Activated CD4-positive, alpha-beta memory T cell treated with anti-CD3 and anti-CD28 coated beads for 36 hours (primary cell): ENCODE measurements at places on chromosomes 2 and 18. TPM values are rescaled to one million over a fixed set of nuclear protein-coding genes. Genes with fewer than 3 reads are reported as not detected.

DNA sequence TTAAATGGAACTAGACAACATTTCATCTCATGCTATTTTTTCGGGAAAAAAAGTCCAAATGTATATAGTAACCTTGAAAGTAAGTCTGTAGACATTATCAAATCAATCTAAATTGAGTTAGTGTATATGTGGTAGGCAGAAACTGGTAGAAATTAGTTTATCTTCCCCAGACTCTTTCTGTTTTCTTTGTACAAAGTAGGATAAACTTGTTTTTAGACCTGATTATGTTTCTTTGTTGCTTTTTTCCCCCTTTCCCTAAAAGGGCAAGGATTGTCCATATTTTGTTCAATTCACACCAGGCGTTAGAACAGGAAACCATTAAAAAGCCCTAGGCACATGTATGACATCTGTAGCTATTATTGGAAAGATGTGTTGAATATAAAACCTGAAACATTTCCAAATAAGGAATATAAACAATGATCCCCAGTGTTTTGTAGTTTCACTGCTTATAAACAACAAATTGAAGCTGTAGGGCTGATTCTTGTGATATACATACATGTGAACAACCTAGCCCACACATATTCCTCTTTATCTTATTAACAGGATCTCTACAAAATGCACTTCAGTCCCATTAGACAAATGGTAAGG lies 528.3 kb downstream of the PARD3B start:
- no peaks in the 10 kb centered on the region for H3K27me3 ChIP-seq
- H3K36me3 ChIP-seq = peaks cover 1% of the 10 kb centered on the region
- no peak for DNase-seq
- no peak overlapping the region for H3K27ac ChIP-seq
- peaks cover 29% of the 10 kb centered on the region for H3K4me1 ChIP-seq

CPO gene
- total RNA-seq = not detected

- H3K27me3 ChIP-seq = no peaks in the 10 kb centered on the region
- H3K36me3 ChIP-seq = peaks cover 4% of the 10 kb centered on the region
- no peak overlapping the region for H3K27ac ChIP-seq
- DNase-seq = no peak
- H3K4me3 ChIP-seq = no peak overlapping the region
Measured at GRCh38 chr2:112813280-112813966, 23.2 kb downstream of the IL1B start.

POU3F3 gene
- not detected for total RNA-seq

PSMD14 gene
- total RNA-seq = 84.2 TPM

- peaks cover 2% of the 10 kb centered on the region for H3K36me3 ChIP-seq
- H3K27ac ChIP-seq = no peak overlapping the region
- H3K27me3 ChIP-seq = no peaks in the 10 kb centered on the region
- H3K4me1 ChIP-seq = peaks cover 6% of the 10 kb centered on the region
Measured at GRCh38 chr2:48034295-48034694, 128.0 kb upstream of the FBXO11 start.

IL36G gene
- not detected for total RNA-seq

- H3K36me3 ChIP-seq = no peaks in the 10 kb centered on the region
- no peak overlapping the region for H3K4me3 ChIP-seq
- peaks cover 40% of the 10 kb centered on the region for H3K27me3 ChIP-seq
- H3K4me1 ChIP-seq = peaks cover 5% of the 10 kb centered on the region
- no peak for DNase-seq
- H3K27ac ChIP-seq = no peak overlapping the region
Measured at GRCh38 chr2:109134741-109135358, 5.8 kb downstream of the SH3RF3 start.

GRCh38 chr2:237604960-237605359 lies 14.4 kb upstream of the RAB17 start:
- DNase-seq = no peak
- H3K4me1 ChIP-seq = peaks cover 18% of the 10 kb centered on the region
- no peak overlapping the region for H3K4me3 ChIP-seq
- H3K27ac ChIP-seq = no peak overlapping the region

DNA sequence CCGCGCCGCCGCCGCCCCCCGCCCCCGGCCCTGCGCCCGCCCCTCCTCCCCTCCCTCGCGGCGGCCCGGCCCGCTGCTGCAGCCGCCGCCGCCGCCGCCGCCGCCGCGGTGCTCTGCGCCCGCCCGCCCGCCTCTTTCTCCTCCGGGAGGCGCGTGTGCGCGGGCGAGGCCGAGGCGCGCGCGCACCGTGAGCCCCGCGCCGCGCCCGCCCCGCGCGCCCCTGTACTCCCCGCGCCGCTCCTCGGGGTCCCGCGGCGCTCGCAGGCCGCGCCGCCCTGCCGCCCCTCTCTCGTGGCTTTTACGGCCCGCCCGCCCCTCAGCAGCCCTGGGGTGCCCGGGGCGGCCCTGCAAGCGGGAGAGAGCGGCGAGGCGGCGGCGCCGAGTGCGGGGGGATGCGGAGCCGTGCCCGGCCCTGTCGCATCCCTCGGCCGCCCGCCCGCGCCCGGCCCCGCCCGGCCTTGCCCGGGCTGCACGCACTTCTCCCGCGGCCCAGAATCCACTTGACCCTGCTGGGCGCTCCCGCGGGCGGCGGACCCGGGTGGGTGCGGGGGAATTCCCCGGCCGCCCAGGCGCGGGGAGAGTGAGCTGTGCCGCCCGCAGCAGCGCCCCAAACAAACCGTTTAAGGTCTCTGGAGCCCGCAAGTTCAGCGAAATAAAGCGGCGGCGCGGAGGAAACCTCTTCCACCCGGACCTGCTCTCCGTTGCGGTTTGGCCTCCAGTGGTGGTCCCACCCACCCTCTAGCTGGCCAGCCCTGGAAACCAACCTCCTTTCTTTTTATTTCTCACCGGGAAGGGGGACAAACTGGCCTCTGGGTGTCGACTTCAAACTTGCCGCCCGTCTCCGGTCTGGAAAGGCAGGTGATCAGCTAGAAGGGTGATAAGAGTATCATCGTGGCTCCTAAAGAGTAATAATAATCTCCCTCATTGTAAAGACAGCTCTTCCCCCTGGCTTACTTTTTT lies 37.4 kb downstream of the AFF3 start:
- no peaks in the 10 kb centered on the region for H3K36me3 ChIP-seq
- no peak for DNase-seq
- H3K4me3 ChIP-seq = peak overlapping the region; percentile 64
- peaks cover 5% of the 10 kb centered on the region for H3K4me1 ChIP-seq
- peaks cover 27% of the 10 kb centered on the region for H3K27me3 ChIP-seq
- H3K27ac ChIP-seq = no peak overlapping the region

DNA sequence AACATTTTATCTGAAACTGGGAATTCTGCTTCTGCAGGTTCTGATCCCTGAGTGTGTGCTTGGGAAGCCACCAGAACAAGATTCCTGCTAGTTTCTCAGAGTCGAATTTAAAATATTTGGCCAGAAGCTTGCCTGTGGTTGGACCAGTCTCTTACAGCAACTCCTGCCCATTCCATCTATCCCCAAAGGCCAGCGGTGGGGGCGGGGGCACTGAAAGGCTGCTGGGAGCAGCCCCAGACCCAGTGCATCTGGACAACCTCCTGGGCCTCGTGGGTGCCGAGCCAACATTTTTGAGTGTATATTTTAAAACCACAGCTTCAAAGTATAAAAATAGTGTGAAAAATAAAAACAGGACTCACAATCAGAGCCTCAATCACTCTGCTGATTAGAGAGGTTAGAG lies 38.6 kb upstream of the ZFP36L2 start:
- peaks cover 8% of the 10 kb centered on the region for H3K36me3 ChIP-seq
- no peak overlapping the region for H3K4me3 ChIP-seq

DNA sequence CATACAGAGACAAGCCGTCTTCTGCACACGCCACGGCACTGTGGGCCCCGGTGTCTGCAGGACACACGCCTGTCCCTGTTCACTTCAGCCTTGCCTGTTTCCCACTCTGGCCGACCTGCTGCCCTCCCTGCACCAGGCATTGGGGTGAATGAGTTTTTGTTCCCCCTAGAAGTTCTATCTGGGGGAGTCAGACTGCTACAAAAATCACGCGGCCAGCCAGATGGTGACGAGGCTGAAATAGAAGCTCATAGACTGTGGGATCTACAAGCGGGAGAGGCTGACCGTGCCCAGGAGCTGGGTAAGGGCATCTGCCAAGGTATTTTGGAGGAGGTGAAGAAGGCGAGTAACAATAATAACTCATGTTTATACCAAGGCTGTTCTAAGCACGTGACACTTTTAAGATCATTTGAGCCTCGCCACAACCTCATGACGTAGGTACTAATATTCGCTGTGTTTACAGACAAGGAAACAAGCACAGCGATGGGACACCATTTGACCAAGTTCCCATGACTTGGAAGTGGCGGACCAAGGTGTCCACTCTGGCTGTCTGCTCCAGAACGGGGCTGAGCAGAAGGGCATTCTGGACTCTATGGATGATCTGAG lies 53.6 kb downstream of the KCNF1 start:
- no peaks in the 10 kb centered on the region for H3K36me3 ChIP-seq
- H3K4me3 ChIP-seq = no peak overlapping the region
- no peaks in the 10 kb centered on the region for H3K4me1 ChIP-seq
- H3K27me3 ChIP-seq = peaks cover 39% of the 10 kb centered on the region
- H3K27ac ChIP-seq = no peak overlapping the region

AMER3 gene
- not detected for total RNA-seq

- no peak overlapping the region for H3K4me3 ChIP-seq
- no peak overlapping the region for H3K27ac ChIP-seq
- H3K36me3 ChIP-seq = no peaks in the 10 kb centered on the region
- no peaks in the 10 kb centered on the region for H3K27me3 ChIP-seq
Measured at GRCh38 chr2:6421138-6421730, 444.5 kb downstream of the CMPK2 start.

DNA sequence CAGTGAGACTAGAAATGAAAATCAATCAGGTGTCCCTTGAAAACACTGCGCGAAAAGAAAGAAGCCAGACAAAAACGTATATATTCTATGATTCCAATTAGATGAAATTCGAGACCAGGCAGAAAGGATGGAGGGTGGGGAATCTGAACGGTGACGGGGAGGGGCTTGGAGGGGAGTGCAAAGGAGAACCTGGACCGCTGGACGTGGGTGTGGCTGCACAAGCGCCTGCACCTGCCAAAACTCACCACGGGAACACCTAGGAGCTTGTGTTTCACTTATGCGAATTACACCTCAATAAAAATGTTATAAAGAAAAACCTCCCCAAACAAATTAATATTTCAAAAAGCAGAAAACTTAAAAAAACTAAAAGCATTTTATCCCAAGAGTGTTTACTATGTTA lies 21.9 kb downstream of the THAP4 start:
- no peak overlapping the region for H3K4me3 ChIP-seq
- H3K4me1 ChIP-seq = peaks cover 39% of the 10 kb centered on the region
- H3K36me3 ChIP-seq = peaks cover 6% of the 10 kb centered on the region
- H3K27me3 ChIP-seq = no peaks in the 10 kb centered on the region
- DNase-seq = no peak
- H3K27ac ChIP-seq = no peak overlapping the region

DNA sequence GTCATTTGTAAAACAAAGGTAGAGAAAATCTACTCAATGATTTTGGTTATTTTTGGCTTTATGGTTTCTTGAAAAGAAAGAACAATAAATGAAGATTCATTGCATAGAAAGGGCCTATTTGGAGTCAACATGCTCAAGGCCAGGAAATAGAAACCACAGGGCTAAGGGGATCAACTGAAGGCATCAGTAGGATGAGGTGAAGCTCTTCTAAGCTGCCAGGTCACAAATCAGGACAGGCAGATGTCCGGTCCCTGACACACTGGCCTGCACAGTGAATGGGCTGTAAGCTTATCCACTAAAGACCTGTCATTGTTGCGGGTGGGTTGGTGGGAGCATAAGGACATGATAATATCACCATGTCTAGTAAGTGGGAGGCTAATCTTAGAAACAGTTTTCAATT lies 31.6 kb upstream of the RNF138 start:
- H3K4me3 ChIP-seq = no peak overlapping the region
- peaks cover 41% of the 10 kb centered on the region for H3K4me1 ChIP-seq
- H3K36me3 ChIP-seq = peaks cover 38% of the 10 kb centered on the region
- peak overlapping the region; percentile 71 for H3K27ac ChIP-seq

- peaks cover 16% of the 10 kb centered on the region for H3K4me1 ChIP-seq
- no peak overlapping the region for H3K27ac ChIP-seq
- no peak overlapping the region for H3K4me3 ChIP-seq
- peaks cover 48% of the 10 kb centered on the region for H3K27me3 ChIP-seq
- DNase-seq = no peak
Measured at GRCh38 chr2:16663121-16663905, 2.3 kb downstream of the CYRIA start.

GRCh38 chr2:47629501-47630460 lies 153.2 kb upstream of the MSH6 start:
- no peaks in the 10 kb centered on the region for H3K36me3 ChIP-seq
- no peak overlapping the region for H3K27ac ChIP-seq
- H3K4me1 ChIP-seq = no peaks in the 10 kb centered on the region
- peaks cover 14% of the 10 kb centered on the region for H3K27me3 ChIP-seq
- DNase-seq = no peak
- H3K4me3 ChIP-seq = no peak overlapping the region
